ENCODE measurements at places on chromosomes 7 and 10.

GRCh38 chr7:132193898-132194297 lies 382.4 kb downstream of the PLXNA4 start:
- DNase-seq = no peak

GRCh38 chr7:108114117-108114841 lies 15.9 kb downstream of the LAMB4 start:
- DNase-seq = no peak

GRCh38 chr10:120945801-120946302 lies 94.7 kb downstream of the WDR11 start:
- no peak for DNase-seq

GRCh38 chr7:96238976-96239766 lies 82.7 kb downstream of the SLC25A13 start:
- no peak for DNase-seq

DNA sequence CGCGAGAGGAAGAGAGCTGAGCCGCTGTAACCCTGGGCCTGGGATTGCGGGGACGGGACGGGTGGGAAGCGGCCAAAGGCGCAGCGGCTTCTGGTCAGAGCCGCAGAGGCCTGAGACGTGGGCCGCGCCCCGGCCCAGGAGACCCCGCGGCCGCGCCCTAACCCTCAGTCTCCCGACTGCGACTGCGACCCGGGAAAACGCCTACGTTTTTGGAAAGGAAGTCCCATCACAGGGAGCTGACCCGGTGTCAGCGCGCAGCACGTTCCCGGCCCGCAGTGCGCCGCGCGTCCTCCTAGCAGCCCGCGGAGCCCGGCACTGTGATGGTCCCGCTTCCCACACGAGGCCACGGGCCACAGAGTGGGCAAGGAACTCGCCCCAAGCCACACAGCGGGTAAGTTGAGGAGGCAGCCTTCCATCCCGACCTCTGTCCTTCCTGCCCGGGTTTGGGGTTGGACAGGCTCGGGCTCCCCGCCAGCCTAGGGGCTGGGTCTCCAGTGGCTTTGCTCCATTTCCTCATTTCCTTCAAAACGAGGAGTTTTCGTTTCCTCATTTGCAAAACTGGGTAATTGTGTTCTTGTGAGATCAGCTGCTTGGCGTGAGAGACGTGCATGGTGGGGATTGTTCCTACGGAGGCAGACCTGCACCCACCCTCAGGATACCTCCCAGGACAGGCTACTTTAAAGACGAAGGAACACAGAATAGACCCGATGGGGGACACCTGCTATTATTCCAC lies 1.2 kb downstream of the GPNMB start:
- DNase-seq = peak; percentile 26

GRCh38 chr10:93566435-93567276 lies at the start of gene FFAR4:
Gene FFAR4, plus strand, starts transcription at chr10:93566665. Its CDS starts 56 bp downstream, at chr10:93566721.
- DNase-seq = peak; percentile 11

GRCh38 chr7:48130658-48131108 lies 40.6 kb upstream of the ABCA13 start:
- no peak for DNase-seq

DNA sequence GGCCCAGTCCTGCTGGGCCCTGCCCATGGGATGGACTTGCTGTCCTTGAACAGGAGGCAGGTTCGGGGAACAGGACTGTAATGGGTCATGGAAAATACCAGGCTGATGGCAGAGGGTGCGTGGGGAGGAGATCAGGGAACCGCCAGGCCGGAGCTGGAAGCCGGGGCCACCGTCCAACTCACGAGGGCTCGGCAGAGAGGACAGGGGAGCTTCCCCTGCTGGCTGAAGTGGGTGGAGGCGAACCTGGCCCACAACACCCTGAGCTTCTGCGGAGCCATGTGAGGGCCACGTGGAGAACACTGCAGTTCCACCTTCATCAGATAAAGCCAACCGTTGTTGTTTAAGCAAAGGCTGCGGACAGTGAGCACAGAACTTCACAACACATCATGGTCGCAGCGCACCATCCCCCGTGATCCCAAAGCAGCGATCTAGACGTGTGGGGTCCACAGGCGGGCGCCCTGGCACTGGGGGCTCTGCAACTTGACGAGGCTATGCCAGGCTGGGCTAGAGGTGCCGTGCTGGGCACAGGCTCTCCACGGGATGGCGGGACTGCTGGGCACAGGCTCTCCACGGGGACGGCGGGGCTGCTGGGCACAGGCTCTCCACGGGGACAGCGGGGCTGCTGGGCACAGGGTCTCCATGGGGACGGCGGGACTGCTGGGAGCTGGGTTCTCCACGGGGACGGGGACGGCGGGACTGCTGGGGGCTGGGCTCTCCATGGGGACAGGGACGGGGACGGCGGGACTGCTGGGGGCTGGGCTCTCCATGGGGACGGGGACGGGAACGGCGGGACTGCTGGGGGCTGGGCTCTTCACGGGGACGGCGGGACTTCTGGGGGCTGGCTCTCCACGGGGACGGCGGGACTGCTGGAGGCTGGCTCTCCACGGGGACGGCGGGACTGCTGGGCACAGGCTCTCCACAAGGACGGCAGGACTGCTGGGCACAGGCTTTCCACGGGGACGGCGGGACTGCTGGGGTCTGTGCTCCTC lies 473.4 kb downstream of the DNAJB6 start:
- no peak for DNase-seq

- no peak for DNase-seq
These were observed 141.7 kb downstream of the SORCS1 start for GRCh38 chr10:107022600-107023354.

DNA sequence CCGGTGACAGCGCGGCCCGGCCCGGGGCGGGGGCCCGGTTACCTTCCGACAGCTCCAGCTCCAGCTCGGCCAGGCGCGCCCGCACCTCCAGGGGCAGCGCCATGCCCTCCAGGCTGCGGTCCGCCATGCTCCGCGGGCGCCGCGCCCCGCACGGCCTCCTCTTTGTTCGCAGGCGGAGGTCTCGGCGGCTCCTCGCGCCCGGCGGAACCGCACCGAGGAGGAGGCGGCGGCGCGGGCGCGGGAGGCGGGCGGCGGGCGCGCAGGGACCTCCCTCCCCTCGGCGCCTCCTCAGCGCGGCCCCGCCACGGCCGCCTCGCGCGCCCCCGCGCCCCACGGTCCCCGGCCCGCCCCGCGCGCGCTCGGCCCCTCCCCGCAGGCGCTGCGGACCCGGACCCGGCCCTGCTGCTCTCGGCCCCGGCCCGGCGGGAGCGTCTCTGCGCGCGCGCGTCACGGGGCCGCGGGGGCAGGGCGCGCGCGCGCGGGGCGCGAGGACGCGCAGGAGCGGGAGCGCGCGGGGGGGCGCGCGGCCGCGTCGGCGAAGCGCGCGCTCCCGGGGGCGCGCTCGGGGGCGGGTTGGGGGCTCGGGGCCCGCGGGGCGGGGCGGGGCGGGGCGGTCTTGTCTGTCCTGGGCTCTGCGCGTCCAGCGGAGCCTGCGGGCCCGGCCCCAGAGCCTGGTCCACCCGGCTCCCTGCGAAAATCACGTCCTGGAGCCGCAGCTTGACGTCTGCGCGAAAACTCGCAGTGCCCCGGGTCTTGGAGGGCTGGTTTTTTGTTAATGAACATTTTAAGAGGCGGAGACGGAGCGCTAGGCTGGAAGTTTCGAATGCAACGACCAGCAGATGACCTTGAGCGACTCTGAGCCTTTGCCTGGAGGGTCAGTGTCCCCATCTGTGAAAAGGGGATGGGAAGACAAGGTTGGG lies at the start of gene DIP2C:
DIP2C (minus strand) TSS at position 217 of the 920 bp plus-strand sequence; CDS start at position 127, 90 bp downstream.
- no peak for DNase-seq

DNA sequence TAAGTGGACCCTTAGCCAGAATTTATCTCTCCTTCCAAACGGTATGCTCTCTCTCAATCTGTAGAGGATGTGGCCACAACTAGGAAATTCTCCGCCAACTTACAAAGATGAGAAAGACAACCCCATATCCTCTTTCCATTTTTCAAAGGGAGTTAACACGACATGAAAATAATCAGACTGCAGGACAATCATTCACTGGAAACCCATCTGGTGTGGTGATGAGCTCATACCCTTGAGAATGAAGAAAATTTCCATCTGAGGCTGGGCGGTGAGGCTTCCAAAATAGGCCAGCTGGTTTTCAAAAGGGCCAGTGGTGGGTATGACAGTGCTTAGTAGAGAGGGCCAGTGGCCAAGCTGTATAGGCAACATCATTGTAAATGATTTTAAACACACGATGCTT lies 369.6 kb downstream of the FRMD4A start:
- DNase-seq = no peak

DNA sequence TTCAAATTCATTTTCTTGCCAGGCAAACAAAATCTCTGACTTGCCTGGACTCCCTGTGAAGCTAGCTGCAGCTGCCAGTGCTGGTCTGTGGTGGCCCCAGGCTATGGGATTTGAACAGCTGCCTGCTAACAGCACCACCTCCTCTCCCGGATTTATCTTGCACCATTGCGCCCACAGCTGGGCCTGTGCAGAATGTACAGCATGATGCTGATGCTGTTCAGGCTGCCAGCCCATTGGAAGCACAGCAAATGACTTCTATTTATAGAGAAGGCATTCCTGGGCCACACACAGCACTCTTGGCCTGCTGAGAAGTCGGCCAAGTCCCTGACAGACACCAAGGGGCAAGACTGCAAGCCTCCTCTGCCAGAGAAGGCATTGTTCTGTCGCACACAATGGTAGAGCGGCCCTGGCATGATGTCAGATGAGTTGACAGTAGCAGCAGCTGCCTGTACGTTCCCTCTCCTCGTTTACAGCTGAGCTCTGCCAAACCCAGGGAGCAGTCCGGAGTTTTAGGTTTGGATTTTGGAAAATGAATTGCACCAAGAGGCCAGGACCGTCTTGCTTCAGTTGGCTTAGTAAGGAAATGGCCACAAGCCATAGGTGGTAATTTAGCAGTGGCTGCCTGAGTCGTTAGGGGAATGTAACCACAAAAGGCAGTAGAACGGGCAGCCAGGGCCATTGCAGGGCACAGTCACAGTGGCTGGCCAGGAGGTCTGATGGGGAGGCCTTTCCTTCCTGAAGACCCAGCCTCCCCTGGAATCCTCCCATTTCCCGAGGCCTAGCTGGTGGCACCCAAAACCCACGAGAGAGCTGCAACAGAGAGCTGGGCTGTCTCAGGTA lies 38.5 kb downstream of the MTURN start:
- DNase-seq = no peak

GRCh38 chr10:44922796-44923545 lies 11.8 kb downstream of the TMEM72 start:
- no peak for DNase-seq

DNA sequence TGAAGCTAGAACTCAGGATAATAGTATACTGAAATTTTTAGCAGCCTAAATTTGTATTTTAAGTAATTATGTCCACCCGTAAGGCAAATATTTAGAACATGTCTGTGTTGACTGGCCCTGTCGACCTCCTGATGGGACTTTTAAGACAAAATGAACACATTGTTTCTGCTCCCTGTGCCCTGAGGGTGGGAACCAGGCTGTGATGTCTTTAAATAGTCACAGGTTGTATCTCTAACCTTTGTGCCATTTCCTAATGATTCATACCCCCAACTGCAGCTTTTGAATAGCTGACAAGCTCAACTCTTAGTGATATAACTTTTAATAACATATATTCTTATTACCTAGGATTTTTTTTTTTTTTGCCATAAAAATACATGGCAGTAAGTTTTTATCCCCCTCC lies 494.9 kb upstream of the AKR1E2 start:
- DNase-seq = no peak

GRCh38 chr10:34254596-34254995 lies 560.5 kb downstream of the PARD3 start:
- DNase-seq = no peak

DNA sequence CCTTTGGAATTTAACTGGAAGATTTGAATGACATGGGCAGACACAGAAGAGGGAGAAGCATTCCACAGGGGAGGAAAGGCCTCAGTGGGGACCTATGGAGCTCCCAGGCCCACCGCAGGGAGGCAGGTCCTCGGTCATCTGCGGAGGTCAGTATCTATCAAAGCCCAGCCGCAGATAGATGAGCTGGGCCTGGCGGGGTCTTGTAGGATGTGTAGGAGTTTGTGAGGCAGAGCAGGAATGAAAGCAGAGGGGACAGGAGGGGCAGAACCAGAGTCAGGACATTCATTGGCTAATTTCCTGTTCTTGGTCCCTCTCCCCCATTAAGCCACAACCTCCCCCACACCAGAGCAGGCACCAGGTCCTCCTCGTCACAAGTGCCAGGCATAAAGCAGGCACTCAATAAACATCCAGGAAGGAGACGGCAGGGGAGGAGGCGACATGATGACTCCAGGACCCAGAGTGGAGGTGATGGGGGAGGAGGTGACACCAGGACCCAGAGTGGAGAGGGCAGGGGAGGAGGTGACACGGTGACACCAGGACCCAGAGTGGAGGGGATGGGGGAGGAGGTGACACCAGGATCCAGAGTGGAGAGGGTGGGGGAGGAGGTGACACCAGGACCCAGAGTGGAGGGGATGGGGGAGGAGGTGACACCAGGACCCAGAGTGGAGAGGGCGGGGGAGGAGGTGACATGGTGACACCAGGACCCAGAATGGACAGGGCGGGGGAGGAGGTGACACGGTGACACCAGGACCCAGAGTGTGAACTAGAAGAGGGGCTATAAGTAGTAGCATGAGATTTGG lies 83.7 kb upstream of the PDGFA start:
- peak; percentile 80 for DNase-seq

DNA sequence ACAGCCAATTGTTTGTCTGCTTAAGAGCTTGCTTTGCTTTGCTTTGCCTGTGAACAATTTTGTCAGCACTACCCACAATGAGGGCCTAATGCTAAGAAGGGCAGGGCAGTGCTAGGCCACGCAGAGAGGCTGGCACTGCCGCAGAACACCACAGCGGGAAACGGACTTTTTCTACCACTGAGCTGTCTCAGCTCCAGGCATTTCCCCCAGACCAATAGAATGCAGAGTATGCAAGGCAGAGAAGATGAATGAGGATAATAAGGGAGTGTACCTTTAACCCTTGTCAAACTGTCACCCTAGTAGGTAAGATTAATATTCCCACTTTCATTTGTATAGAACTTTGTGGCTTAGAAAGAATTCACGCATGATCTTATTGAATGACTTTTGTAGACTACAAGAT lies 104.5 kb downstream of the SH3PXD2A start:
- DNase-seq = no peak

DNA sequence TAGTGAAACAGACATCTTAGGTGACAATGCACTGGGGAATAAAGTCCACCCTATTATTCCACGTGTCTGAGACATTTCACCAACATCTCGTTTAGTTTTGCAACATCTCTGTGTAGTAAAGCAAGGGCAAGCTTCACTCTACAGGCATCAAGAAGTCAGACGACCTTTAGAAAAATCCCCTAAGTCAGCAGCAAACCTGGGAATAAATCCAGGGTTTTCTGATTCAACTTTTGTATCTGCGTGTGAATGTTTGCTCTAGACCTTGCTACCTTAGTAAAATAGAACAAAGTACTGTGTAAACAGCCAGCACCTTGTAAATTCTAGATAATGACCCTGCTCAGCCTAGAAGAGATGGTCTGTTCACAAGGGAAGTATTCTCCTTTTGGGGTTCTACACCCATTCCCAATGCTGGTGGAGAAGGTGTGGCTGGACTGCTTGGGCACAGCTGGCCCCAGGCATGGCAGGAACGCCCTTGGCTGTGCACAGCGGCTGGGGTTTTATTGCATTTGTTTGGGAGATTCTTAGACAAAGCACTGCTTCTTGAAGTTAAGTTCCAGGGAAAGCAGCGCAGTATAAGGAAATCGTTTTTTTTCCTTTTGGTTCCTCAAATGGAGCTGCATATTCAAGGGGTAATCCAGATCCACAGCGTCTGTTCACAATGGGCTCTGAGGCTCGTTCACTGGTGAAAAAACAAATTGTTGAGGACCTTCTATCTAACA lies 38.3 kb upstream of the GALNTL5 start:
- DNase-seq = no peak
